ENCODE measurements at places on chromosomes 1 and 21.

DNA sequence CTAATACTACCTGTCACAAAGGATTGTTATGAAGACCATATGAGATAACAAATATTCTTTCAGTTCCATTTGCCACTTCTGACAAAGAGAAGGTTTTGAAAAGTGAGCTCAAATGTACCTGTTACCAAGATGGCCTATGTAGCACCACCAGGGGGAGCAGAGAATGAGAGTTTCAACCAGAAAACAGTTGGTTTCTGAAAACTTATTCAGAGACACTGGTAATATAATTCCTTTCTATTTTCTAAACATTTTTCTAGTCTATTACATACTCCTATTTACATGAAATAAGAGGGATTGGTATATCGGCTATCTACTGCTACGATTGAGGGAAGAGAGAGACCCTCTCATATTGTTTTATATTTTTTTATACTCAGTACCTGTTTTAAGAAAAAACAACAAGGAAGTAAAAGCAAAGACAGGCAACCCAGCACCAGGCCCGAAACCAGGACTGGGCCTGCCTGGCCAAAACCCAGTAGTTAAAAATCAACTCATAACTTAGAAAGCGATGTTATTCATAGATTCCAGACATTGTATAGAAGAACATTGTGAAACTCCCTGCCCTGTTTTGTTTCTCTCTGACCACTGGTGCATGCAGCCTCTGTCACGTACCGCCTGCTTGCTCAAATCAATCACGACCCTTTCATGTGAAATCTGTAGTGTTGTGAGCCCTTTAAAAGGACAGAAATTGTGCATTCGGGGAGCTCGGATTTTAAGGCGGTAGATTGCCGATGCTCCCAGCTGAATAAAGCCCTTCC is 48.3 kb downstream of the IL23R start:
- peak; percentile 54 for DNase-seq

DNA sequence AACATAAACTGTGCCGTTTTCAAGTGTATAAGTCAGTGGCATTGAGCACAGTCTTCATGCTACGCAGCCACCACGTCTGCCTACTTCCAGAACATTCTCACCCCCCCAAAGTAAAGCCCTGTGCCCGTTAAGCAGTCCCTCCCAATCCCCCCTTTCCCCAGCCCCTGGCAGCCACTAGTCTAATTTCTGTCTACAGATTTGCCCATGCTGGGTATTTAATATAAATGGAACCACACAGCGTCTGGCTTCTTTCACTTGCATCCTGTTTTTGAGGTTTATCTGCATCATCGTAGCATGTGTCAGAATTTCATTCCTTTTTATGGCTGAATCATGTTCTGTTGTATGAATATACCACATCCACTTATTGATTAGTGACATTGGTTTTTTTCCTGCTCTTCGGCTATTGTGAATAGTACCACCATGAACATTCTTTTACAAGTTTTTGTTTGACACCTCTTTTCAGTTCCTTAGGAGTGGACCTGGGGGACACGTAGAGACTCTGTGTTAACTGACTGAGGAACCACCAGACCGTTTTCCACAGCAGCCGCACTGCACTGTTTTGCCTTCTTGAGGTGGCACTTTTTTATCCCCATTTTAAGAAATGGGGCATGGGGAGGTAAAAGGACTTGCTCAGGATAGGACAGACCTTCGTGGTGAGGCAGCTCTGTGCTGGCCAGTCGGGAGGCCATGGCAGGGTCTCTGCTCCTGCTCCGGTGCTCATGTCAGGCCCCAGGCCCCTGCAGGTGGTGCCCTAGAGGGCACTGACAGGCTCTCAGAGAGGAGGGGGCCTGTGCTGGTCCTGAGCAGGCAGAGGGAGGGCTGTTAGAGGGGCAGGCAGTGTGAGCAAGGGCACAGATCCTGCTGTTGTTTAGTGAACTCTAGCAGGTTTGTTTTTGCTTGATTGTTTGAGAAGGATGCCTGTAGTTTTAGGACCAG is 123.8 kb downstream of the PCBP3 start:
- no peak for DNase-seq

DNA sequence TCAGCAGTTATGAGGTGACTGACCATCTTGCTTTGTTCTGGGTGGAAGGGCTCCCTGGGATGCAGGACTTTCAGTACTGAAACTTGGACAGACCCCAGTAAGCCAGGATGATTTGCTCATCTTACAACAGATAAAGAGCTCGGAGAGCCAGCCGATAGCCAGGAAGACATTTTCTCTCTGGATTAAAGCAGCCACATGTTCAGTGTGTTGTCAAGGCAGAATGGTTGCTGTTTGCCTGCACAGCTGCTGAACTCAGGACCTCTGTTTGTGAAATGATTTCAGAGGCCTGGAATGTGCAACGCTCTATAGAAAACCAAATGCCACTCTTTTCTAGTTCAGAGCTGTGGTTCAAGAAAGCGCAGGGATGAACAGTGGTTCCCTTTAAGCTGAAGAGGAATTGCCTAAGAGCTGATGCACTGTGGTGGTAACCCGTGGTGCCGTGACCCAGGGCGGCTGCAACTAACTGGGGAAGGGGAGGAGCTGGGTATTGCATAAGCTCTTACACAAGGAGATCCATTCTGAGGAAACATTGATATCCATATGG is 40.7 kb downstream of the CASQ2 start:
- no peak for DNase-seq

- DNase-seq: no peak
Measured at GRCh38 chr1:196063294-196063693, 544.9 kb downstream of the KCNT2 start.

- no peak for DNase-seq
Measured at GRCh38 chr1:184504040-184504954, 117.5 kb downstream of the C1orf21 start.

DNA sequence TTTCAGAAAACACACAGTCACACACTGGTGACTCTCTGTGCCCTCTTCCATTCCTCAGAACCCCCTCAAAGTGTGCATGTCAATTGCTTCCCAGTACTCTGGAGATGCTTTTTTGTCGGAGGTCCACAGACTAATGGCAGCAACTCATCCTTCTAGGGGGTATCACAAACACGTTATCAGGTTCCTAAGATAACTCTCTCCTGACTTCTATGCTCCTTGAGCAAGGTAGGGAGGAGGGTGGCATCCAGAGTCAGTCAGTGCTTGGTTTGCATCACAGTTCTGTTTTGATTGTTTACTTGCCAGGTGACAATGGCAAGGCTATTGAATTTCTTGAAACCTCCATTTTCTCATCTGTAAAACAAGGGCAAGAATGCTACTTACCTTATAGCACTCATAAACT is 39.4 kb upstream of the DYNLT5 start:
- DNase-seq: no peak

GRCh38 chr1:202047977-202048376 is 37.6 kb downstream of the ELF3 start:
- no peak for DNase-seq

DNA sequence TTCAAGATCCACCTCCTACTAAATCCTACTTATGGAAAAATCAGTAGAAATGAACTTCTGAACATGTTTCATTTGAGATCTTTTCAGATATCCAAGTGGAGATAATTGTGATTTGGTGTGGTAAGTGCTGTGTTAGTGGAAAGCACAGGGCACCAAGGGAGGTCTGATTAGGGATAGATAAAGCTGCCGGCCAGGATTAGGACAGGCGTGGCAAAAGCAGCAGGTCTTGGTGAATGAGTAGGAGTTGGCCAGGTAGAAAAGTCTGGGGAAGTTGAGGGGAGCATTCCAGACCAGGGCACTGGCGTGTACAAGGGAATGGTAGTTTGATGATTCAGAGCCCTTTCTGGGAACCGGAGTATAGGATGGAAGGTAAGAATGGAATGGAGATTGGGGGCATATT is 47.8 kb downstream of the AZIN2 start:
- no peak for DNase-seq

DNA sequence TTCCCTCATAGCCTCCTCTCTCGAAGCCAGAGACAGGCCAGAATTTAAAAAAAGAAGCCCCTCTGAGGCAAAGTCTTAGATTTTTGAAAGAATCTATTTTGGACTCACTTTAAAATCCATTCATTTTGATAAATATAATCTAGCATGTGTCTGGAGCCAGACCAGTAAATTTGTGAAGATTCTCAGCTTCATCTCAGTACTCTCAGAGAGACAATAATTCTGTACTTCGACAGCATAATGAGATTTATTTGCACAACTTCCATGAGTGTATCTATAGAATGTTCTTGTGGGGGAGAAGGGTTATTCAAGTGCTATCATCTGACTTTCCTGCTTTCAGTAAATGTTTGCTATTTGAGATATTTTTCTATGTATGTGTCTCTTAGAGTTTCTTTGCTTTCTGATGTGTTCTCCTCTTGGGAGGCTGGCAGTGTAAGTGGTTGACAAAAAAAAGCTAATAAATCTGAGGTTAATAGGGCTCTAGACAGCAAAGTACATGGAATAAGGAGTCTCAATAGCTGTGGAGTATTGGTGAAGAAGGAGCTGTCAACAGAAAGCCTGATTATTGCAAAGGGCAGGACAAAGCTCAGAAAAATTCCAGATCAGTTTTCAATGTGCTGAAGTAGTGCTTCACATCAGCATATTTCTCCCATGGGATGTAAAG is 223.0 kb downstream of the PTBP2 start:
- DNase-seq: no peak

- DNase-seq: no peak
Measured at GRCh38 chr1:235650341-235651169, 971 bp upstream of the GNG4 start.

DNA sequence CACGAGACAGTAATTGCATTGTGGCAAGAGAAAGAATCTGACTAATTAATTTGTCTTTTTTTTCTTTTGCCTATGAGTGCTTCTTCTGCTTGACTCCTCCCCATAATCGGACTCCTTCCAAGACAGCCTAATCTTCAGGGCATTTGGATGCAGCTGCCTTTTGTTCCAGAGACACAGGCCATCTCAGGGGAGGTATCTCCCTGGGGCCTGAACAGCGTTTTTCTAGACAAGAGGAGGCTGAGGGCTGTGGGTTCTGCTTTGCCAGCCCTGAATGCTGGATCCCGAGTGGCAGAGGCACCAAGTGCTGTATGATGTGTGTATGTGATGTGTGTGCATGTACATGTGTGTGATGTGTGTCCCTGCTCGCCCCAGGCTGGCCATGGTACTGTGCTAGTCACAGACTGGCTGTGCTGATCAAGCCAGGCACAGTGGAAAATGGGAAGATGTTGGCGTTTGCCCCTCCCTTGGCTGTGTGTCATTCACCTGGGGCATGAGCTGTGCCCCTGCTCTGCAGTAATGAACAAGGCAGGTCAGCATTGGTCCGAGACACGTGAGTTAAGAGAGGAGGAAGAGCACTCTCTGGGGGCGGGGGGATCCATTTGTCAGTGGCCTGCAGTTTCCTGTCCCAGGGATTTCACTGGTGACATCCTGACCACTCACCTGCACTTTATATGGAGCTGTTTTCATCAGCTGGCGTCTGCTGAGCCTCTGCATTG is 77.2 kb downstream of the ADARB1 start:
- peak; percentile 42 for DNase-seq

DNA sequence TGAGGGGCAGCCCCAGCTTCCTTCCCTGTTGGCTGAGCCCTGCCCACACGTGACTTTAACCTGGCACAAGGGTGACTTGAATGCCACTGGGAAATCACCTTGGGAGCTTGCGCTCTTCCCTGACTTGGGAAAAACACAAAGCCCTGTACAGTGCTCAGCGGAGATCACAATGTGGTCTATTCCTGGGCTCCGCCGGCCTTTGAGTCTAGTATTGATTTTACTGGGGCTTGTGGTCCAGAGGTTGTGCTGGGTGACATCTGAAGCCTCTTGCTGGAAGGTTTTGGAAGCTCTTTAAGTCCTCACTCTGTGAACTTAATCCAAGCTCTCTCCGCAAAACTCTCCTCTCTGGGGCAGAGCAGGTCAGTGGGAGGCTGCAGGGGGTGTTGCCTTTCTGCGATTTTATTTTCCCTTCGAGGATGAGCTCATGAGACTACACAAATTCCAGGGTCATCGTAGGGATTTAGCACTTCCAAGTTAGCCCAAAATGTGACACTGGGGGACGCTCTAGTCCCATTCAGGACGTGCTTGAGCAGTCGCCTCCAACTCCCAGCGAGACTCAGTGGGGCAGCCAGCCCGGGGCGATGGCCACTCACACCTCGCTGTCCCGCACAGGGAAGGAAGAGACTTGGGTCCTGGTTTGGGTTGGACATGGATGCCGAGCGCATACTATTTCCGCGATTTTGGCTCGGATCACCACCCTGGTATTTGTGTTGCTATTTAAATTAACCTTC is 291.9 kb upstream of the AJAP1 start:
- no peak for DNase-seq

DNA sequence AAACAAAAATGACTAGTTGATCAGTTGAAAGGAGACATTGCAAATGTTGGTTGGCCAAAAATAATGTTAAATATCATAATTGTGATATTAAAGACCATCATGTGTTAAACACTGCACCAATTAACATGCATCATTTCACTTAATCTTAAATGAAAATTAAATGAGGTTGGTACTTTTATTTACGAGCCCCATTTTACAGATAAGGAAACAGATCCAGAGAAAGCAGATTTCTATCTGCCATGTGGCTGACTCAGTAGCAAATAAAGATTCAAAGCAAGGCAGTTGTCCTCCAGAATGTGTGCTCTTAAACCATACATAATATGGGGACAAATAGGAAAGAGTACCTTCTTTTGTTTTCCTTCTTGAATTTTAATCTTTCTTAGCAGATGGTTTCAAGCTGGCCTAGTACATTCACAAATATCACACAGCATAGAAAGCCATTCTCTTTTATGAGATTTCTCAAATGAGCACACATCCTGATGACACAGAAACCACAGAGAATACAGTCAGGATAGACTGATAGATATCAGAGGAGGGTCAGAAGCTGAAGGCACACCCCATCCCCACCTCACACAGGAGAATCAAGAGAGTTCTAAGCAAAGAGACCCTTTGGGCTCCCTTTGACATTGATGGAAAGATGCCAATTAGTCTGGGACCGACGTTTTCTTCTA is 647.9 kb upstream of the CAMK1G start:
- no peak for DNase-seq

GRCh38 chr1:160590488-160590887 is 11.2 kb upstream of the CD84 start:
- no peak for DNase-seq

DNA sequence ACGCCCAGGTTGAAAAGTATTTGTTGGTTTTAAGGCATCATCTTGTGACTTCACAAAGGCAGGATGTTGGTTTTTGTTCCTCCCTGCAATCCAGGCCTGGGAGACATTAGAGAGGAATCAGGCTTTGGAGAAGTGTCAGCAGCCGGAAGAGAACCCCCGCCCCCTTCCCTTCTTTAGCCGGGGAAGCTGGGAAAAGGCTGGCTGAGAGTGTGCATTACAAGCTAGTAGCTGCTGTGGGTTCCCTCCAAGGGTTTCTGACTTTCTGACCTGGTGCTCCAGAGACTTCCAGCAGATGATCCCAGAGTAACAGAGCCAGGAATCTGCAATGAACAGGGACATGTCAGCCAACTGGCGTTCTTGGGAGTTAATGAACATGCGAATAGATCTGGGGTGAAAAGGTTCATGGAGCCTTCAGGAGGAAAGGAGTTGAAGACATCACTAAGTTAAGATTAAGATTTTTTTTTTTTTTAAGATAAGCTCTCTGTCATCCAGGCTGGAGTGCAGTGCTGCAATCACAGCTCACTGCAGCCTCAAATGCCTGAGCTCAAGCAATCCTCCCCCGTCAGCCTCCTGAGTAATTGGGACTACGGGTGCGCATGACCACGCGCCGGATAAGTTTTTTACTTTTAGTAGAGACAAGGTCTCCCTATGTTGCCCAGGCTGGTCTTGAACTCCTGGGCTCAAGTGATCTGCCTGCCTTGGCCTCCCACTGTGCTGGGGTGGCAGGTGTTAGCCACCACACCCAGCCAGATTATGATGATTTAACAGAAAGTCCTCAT is 7.5 kb downstream of the DISP3 start:
- DNase-seq: no peak

- DNase-seq: no peak
Measured at GRCh38 chr1:184069675-184070074, 18.1 kb downstream of the TSEN15 start.
